ENCODE measurements at places on chromosomes 6 and 20.

GRCh38 chr6:2085657-2086056 is 159.7 kb downstream of the GMDS start:
- no peak for DNase-seq

DNA sequence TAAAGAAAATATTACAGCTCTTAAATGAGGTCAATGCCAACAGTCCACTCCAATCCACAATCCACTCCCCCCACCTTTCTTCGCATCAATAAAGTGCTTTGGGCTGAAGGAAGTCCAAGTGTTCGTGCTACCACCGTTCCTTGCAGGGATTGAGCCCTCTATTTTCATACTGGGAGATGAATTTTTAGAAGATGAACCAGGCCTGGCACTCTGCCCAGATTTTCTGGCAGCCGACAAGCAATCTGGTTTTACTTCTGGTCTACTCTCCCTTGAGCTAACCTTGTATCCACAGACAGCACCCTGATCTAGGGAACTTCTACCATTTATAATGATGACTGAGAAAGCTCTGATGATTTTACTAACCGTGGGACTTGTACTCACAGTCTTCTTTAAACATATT is 72.3 kb downstream of the BTBD9 start:
- peak; percentile 91 for DNase-seq

- no peak for DNase-seq
Measured at GRCh38 chr20:61560361-61560853, 308.3 kb downstream of the CDH4 start.

- no peak for DNase-seq
Measured at GRCh38 chr20:25517124-25517523, 68.2 kb downstream of the NINL start.

DNA sequence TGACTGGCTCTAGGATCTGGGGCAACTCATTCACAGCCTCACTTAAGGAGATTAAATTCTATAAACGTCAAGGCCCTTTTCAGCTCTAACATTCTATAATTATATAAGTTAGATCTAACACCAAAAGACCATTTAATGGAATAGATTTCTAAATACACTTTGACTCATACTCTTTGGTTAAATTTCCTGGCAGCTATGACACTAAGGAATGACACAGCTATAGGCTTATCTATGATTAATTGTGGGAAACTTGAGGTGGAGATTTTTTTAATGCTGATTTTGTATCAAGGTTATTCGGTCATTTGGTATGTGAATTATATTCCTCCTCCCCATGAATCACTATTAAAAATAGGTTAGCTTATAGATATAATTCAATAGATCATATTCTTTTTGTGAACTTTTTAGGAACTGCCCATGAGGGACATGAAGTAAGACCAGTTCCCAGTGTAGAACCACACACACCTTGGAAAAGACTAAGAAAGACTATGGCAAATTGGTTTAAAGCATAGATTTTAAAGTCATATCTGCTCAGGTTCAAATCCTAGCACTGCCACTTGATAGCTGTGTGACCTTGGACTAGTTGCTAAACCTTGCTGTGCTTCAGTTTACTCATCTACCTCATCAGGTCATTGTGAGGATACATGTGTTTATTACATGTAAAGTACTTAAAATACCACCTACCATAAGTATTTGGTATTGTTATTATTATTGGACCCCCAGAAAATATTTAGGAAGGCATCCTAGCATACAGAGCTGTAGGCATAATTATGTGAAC is 116.0 kb downstream of the CRYBG1 start:
- no peak for DNase-seq

DNA sequence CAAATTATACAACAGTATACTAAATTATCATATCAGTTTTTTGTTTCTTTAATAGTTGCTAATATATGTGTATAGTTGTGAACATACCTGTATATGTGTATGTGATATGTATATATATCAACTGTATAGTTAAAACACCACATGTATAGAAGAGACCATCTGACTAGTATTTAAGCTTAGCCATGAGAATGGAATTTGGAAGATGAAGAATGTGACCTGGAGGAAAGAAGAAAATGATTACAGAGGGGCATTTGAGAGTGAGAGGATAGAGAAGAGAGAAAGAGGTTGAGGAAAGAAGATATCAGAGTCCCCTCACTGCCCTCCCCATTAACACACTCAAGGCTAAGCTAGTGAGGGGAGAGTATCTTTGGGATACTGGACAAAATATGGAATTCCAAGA is 335.9 kb downstream of the BCKDHB start:
- DNase-seq: no peak

GRCh38 chr6:168834042-168834587 is 393.1 kb downstream of the SMOC2 start:
- DNase-seq: no peak
